Stimulated activated CD4-positive, alpha-beta T cell treated with anti-CD3 and anti-CD28 coated beads, TNF-alpha, amount 100 ng/mL, for 4 hours (primary cell): ENCODE measurements at places on chromosomes 12 and 14.

GRCh38 chr14:104288272-104288671, 149.9 kb downstream of the KIF26A start:
- no peak for DNase-seq

DNA sequence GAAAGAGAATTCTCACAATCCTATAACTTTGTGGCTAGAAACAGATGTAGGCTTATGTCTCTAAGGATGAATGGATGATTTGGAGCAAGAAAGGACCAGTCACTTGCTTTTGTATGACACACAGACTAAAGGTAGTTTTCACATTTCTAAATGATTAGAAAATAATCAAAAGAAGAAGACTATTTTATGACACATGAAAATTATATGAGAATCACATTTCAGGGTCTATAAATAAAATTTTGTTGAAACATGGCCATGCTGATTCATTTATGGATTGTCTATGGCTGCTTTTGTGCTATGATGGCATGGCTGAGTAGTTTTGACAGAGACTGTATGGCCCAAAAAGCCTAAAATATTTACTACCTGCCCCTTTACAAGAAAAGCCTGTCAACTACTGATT, 49.4 kb upstream of the FRMD6 start:
- no peak for DNase-seq

- no peak for DNase-seq
Observed at GRCh38 chr12:91215940-91216454, 33.4 kb upstream of the DCN start.

DNA sequence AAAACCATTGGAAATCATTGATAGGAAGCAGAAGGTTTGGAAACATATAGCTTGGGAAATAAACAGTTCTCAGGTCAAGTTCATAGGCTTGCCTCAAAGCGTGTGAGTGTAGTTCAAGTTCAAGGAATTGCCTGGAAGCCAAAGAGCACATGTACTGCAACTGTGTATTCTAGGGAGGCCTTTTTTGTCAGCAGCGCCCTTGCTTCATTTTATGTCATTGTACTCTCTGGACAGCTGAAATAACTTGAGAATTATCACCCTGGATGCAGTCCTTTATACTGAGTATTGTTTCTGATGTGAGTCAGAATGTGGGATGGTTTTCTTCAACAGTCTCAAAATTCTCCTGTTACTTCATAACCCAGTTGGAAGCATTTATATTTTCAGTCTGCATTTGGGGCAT, 16.0 kb upstream of the EVL start:
- DNase-seq = no peak

DNA sequence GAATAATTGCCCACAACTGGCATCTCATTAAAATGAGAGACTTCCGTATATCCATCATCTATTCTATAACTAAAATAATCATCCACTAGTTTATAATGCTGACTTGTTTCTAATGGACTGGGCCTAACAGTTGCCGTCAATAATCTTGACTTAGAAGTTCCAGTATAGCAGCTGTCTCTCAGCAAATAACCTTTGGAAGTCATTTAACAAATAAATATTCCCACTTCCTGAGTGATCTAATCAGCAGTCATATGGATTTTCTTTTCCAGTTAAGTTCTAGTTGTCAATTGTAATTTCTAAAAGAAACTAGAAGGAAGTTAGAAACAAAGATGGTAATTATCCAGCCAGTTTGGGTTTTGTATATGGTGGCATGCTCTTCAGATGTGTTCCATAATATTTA, 177.8 kb downstream of the GXYLT1 start:
- DNase-seq = no peak
